ENCODE measurements at places on chromosomes 5 and 9. TPM values are rescaled to one million over a fixed set of nuclear protein-coding genes. Genes with fewer than 3 reads are reported as not detected.

The GFRA3 gene
- total RNA-seq = not detected

The FRMPD1 gene
- 0.19 TPM for total RNA-seq

GRCh38 chr9:133710661-133711427 is 27.3 kb downstream of the SARDH start:
- no peak for DNase-seq

- no peak for DNase-seq
Observed at GRCh38 chr5:7094626-7095025, 301.3 kb upstream of the ADCY2 start.

GRCh38 chr5:133489632-133490031 is 122.7 kb downstream of the FSTL4 start:
- DNase-seq = no peak

The TMEM161B gene
- total RNA-seq = 9.4 TPM

- no peak for DNase-seq
Observed at GRCh38 chr9:29066141-29066640, 1492.9 kb upstream of the C9orf72 start.

The IFNA2 gene
- total RNA-seq = not detected

DNA sequence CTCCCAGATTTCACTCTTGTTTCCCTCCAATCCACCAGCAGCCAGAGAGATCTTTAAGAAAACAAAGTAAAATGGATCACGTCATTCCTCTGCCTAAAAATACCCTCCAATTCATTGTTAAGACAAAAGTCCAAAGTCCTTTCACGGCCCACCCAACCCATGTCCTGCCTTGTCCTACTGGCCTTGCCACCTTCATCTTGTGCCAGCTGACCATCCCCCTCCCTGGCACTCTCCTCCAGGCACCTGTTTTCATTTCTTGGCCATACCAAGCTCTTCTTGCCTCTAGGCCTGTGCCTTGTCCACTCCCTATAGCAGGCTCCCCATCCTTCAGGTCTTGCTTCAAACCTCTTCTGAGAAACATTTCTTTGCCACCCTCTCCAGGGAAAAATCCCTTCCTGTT is 307.6 kb downstream of the MSX2 start:
- DNase-seq = no peak
